HAP-1 (cell line): ENCODE measurements at places on chromosomes 7 and 10.

- DNase-seq: no peak
These were observed 12.2 kb upstream of the GIMAP7 start for GRCh38 chr7:150502519-150502918.

- DNase-seq: no peak
These were observed 174.6 kb upstream of the ITGB1 start for GRCh38 chr10:33132626-33133025.

GRCh38 chr7:95817866-95818640 is 45.7 kb downstream of the DYNC1I1 start:
- DNase-seq: no peak

GRCh38 chr7:143256932-143257331 is 6.3 kb upstream of the GSTK1 start:
- no peak for DNase-seq

DNA sequence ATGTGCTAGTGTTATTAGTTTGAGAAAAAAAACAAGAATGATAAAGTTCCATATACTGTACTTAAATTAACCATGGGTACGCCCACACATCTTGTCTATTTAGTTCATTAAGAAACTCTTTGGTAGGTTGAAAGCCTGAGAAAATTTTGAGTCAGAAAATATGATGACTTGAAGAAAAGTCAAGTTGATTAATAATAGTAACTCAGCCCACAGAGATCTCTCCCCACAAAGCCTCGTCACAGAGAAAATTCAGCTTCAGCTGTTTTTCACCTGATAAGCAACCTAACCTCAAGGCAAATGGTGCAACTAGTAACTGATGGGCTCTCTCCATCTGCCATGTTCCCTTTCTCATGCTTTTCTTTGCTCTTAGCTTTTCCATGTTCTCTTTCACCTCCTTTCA is 1021.6 kb downstream of the GATA3 start:
- DNase-seq: no peak

DNA sequence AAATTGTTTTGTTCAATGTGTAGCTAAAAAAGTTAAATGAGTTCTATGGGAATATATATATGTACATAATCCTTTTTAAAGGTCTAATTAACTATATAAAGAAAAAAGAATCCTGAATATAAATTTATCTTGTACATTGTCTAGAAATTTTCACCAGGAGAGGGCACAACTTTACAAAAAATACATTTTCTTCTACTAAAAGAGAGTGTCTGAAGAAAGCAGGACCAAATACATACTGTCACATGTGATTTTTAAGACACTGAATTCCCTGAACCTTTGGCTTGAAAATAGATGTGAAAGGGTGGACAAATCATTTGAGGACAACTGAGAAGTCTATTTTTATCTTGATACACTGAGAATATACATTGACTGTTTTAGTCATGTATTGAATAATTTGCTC is 204.3 kb downstream of the DGKB start:
- DNase-seq: no peak

- DNase-seq: no peak
These were observed 26.4 kb downstream of the DRGX start for GRCh38 chr10:49369216-49370162.
